Small intestine (tissue), 16 donors: ENCODE measurements at places on chromosomes 16 and 17.

GRCh38 chr17:56290101-56290801 lies 137.0 kb downstream of the ANKFN1 start:
- DNase-seq = peak; percentile 6

- DNase-seq = no peak
Measured at GRCh38 chr17:14033166-14033565, 36.1 kb upstream of the COX10 start.

- no peak for DNase-seq
Measured at GRCh38 chr17:42340691-42341127, 47.5 kb downstream of the STAT3 start.

DNA sequence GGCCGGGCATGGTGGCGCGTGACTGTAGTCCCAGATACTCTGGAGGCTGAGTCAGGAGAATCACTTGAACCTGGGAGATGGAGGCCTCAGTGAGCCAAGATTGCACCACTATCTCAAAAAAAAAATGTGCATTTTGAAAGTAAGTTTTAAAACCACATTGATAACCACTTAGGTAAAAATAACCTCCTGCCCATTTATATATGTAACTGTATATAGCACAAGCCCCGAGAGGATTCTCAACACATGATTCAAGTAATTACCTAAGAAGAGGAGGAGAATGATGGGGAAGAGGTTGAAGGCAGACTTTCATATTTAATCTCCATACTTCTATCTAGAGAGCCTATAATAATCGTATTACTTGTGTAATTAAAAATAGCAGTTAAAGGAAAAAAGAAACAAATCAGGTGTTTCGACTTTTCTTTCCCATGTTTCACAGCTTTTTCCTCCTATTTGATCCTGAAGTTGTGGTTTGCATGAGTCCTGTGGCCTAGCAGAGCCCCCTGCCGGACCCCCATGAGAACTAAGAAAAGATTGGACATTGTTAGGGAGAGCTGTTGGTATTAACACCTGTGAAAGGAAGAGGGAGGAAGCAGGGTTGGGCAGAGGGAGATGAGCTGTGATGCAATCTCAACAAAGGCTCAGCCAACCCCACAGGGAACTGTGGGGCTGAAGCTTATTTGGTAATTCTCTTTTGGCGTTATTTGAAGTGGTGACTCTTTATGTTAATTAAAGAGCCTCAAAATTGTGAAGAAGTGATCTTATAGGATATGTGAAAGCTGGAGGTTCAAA lies 22.1 kb downstream of the PMFBP1 start:
- DNase-seq = no peak

GRCh38 chr17:5769593-5770354 lies 185.5 kb upstream of the NLRP1 start:
- DNase-seq = no peak

DNA sequence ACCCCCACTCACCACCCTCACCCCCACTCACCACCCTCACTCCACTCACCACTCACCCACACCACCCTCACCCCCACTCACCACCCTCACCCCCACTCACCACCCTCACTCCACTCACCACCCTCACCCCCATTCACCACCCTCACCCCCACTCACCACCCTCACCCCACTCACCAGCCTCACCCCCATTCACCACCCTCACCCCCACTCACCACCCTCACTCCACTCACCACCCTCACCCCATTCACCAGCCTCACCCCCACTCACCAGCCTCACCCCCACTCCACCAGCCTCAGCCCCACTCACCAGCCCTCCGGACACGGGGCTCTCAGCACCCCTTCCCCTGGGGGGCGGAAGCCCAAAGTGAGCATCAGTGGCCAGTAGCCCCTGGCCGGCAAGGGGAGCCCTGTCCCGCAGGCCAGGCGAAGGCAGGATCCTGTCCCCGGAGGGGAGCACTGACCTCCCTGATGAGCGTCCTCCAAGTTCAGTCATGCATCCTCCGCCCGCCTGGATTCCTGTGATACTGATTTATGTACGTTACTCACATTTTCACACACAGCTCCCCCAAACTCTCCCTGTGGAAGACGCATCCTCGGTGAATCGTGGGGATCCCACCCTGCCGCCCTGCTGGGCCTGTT lies 18.0 kb upstream of the C1QTNF8 start:
- DNase-seq = no peak

GRCh38 chr17:80082403-80083135 lies 18.8 kb upstream of the GAA start:
- DNase-seq = peak; percentile 63

DNA sequence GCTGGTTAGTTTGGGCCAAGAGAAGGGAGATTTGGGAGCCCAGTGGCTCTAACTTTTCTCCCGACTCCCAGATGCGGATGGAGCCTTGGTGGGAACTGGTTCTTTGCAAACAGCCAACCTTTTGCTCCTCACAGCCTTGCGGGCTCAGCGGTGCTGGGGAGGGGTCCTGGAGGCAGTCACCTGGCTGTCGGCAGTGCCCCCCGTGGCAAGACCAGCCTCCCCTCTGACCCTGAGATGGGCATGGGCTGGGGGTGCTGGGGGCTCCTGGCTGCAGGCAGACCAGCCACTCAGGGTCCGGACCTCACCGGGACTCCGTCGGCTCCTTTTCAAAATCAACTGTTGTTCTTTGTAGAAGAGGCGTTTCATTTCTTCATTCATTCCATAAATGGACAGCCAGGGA lies 21.7 kb upstream of the GSE1 start:
- no peak for DNase-seq

DNA sequence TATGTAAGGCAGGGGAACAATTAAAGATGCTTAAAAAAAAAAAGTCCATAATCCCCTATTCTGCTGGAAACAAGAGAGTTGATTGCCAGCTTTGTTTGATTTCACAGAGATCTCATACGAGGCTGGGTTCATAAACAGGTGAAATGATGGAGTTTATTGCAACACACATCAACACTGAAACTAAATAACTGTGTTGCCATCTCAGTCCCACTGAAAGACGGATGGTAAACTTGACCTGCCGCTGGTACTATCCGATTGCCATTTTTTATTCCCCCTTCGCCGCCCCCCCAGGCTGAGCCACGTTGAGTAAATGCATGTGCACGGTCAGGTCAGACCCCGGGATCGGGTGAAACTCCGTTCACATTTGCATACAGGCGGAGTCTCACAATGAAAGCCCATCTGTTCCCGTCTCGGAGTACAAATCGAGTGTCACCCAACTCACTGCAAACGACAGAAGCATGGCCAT lies 119.2 kb downstream of the SKAP1 start:
- DNase-seq = no peak

- no peak for DNase-seq
Measured at GRCh38 chr17:73291260-73291801, 20.5 kb downstream of the CDC42EP4 start.

GRCh38 chr17:45431531-45432404 lies 902 bp downstream of the ARHGAP27 start:
- peak; percentile 93 for DNase-seq

GRCh38 chr16:89444151-89444723 lies 46.1 kb downstream of the ANKRD11 start:
- DNase-seq = no peak

DNA sequence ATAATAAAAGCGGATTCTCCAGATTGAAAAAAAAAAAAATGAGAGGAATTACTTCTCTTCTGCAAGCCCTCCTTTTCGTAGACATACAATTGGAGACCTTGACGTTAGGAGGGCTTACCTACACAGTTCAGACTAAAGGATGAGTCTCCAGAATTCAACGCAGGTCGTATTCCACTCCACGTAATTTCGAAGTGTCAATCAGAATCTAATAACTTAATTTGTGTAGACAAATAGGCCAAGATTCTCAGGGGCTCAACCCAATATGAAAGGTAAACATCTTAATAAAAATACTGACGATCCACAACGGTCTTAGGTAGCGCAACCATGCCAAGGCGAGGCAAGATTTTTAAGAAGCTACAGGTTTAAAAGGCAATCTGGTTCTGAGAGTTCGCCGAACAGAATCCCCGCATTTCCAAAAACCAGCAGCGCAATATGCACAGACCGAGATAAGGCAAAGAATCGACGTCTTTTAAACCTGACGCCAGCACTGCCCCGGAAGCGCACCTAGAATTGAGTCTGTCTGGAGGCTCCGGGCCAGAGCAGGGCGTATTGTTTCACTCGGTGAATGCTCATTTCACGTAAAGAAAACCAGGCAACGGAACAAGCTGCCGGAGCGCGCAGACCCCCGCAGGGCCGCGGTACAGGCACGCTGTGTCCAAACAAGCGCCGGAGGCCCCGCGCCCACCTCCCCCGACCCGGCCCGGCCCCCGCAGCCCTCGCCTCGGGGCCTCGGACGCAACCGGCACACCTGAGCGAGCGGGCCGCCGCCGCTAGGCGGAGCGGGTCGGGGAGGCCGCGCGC lies 623 bp downstream of the MBTPS1 start:
- peak; percentile 65 for DNase-seq

DNA sequence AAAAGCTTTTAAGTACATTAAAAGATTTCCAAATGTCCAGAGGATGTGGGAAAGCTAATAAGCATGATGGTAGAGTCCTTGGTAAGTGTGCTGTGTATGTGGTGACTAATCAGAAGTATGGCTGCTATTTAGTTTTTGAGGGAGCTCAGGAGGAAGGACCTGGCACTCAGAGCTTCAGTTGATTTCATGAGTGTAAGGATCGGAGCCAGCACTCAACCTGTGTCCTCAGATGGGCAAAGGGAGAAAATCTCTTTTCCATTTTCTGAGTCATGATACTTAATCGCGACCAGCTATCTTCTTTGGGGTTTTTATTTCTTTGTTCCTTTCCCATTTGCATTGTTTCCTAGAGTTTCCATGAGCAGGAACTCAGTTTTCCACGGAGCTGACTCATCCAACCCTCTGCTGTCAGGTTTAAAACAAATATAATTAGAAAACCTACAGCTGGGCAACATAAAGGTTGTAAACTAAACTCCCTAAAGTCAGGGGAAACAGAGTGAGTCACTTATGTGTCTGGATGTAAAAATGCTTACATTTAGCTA lies 125.4 kb downstream of the MAP2K6 start:
- peak; percentile 38 for DNase-seq

- DNase-seq = no peak
Measured at GRCh38 chr17:72175263-72175662, 54.4 kb downstream of the SOX9 start.

- peak; percentile 59 for DNase-seq
Measured at GRCh38 chr17:39400547-39401411, 647 bp downstream of the FBXL20 start.

DNA sequence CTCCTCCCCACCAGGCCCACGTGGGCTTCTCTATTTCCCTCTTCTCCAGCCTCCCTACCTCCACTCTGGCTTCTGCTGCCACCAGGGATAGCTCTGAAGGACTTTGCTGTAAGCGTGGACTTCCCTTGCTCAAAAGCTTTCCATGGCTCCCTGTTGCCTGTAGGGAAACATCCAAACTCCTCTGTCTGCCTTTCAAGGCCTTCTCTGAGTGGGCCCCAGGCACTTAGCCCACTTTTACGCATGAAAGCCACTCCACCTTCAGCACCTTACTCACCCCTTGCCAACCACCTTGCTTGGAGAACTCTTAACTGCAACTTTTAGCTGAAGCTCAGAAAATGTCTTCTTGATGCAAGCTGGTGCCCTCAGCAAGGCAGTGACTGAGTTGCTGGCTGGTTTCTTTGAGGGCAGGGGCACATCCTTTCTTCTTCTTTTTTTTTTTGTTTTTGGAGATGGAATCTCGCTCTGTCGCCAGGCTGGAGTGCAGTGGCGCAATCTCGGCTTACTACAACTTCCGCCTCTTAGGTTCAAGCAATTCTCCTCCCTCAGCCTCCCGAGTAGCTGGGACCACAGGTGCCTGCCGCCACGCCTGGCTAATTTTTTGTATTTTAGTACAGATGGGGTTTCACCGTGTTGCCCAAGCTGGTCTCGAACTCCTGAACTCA lies 52.0 kb upstream of the DLX4 start:
- no peak for DNase-seq

DNA sequence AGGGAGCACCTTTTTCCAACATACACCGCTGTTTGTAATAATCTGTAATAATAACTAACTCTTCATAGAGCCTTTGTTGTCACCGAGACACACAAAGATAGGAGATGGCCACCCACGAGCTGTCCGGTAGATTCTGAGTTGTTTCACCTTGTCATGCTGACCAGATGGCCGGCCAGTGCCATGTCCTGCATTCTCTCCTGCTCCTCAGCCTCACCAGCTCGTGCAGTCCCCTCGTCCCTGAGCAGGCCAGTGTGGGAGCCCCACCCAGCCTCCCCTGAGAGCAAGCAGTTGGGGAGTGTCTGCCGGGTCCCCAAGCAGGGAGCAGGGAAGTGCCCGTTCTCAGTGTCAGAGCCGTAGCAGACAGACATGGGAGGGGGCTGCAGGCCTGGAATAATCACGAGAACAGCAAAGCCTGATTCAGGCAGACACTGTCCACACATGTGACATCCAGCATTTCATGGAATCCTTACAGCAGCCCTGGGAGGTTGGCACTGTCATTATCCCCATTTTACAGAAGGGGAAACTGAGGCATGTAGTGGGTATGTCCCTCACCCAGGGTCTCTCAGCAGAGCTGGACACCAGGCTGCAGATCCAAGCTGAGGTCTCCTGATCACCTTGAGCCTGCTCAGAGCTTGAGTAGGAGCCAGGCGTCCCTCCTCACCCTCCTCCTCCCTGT lies 178.5 kb upstream of the CIBAR2 start:
- no peak for DNase-seq

GRCh38 chr17:61984821-61985220 lies 57.0 kb upstream of the INTS2 start:
- DNase-seq = no peak

DNA sequence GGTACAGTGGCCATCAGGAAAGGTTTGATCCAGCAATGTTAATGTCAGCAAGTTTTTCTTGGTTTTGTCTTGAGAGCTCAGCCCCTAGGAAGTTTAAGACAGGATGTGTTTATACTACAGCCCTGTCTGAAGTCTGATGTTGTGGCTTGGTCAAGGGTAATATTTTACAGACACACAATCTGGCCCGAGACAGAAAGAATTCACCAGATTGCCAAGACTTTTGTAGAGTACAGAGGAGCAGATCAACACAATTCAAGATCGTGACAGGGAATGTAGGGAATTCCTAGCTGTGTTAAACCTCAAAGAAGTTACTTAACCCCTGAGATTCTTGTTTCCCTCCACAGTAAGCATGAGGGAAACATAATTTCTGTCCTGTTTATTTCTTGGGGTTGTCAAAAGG lies 63.1 kb downstream of the SHISA9 start:
- DNase-seq = no peak

GRCh38 chr17:63190821-63191370 lies 224.9 kb downstream of the TANC2 start:
- no peak for DNase-seq

DNA sequence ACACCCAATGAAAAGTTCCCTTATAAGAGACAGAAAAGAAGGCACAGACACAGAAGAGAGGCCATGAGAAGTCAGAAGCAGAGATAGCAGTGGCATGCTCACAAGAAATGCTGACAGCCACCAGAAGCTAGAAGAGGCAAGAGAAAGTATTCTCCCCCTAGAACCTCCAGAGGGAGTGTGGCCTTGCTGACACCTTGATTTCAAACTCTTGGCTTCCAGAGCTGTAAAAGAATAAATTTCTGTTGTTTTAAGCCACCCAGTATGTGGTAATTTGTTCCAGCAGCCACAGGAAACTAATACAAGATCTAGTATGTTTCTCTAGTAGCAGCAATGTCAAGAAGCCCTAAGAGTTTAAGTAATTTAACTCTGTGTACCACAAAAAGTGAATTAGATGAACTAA lies 87.2 kb upstream of the NOG start:
- no peak for DNase-seq
